GOT3 (cell line): ENCODE measurements at places on chromosomes 5 and 9.

DNA sequence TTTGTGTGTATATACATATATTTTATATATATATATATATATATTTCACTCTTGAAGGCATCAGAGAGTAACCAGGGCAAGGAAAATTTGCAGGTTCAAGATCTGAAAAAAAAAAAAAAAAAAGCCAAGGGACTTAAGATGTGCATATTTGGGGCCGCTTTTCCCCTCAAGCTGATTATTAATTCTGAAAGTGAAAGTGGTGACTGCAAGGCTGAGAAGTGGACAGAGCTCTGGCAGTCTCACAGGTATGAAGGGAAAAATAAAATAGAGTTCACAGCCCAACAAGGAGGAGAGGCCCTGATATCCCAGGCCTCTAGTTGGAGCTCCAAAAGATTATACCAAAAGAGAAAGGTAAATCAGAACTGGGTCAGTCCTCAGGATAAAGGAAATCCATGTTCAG lies 234.4 kb upstream of the GAS1 start:
- no peak for DNase-seq

DNA sequence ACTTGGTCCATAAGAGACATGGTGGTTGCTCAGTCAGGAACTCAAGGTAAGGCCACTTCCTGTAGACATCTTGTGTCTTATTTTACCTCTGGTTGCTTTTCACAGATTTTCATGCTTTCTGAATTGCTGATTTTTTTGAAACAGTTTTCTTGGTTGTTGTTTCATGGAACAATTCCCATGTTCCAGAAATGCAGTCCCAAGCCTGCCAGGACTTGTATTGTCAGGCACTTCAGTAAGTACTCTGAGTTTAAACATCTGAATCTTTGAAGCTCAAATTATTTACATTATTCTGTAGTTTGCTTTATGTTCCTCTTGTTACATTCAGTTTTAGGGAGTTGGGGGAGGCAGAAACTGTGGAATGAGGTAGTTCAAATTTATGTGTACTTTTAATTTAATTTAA lies 290.2 kb downstream of the DMRT2 start:
- DNase-seq, result no peak

DNA sequence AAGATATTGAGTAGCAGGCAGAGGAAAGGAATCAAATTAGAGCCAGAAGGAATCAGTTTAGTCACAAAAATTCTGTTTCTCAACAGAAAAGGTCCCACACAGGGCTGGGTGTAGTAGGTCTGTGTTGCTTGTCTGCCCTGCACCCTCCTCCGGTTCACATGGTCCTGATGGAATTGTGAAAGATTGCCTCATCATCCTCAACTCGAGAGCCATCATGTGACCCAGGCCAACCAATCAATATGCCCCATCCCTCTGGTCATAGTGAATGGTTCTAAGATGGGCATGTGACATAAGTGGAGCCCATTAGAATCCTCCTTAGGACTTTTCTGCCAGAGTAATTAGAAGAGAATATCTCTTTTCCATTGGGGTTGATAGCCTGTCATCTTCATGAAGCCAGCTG lies 56.7 kb upstream of the RAD23B start:
- no peak for DNase-seq

GRCh38 chr5:127400539-127400938 lies 109.9 kb downstream of the MEGF10 start:
- no peak for DNase-seq

DNA sequence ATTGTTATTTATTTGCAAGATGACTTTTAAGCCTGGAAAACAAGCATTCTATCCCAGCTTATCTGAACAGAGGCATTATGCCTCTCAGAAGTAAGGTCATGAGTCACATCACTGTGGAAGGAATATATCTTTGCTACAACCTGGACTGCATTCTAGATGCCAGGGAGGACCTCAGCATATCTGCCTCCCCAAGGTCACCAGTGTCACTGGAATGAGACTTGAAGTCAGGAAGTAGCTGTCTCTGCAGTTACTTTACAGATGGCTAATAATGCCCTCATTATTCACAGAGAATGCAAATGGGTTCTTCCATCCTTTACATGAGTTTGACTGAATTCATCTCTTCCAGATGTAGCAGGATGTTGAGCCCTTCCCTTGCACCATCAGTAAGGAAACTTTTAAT lies 4.4 kb upstream of the FAM13B start:
- no peak for DNase-seq

GRCh38 chr5:151451626-151452520 lies 4.5 kb downstream of the SLC36A1 start:
- DNase-seq, result no peak

DNA sequence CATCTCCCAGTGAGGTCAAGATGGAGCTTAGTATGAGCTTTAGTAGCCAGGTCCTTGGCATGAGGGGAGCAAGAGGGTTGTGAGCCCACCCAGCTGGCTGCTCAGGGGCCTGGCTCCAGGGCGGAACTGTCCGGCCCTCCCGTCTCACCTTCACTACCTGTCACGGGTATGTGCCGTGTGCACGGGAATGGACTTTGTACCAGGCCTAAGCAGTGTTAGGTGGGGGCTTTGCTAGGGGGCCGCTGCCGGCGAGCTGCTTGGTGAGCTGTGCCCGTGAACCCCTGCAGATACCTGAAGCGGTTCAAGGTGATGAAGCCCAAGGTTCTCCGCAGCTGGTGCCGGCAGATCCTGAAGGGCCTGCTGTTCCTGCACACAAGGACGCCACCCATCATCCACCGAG lies 46.7 kb downstream of the WNK2 start:
- no peak for DNase-seq

GRCh38 chr5:20476016-20476415 lies 488.0 kb upstream of the CDH18 start:
- no peak for DNase-seq

GRCh38 chr5:40607202-40607601 lies 72.5 kb upstream of the PTGER4 start:
- DNase-seq, result no peak

GRCh38 chr5:41906151-41906550 lies 2.0 kb downstream of the RIMOC1 start:
- no peak for DNase-seq

DNA sequence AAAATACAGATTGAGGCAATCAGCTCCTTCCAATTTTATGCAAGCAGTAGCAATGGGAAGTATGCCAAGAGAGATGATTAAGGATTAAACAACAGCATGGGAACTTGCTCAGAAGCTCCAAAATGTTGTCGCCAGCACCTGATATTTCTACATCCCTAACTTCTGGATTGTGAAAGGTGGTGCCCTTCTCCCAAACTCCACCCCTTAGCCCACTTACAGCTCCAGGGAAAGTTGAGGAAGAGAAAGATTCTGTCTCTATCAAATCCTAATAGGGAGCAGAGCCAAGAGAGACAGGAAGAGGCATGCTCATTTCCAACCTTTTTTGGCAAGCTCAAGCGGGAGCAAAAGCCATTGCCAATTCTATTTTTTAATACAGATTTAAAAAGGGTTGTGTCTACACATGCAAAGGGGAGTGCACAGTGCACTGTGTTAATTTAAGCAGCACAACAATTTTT lies 92.4 kb upstream of the NR3C1 start:
- DNase-seq, result no peak

- no peak for DNase-seq
Measured at GRCh38 chr9:4793459-4794395, 983 bp downstream of the RCL1 start.

DNA sequence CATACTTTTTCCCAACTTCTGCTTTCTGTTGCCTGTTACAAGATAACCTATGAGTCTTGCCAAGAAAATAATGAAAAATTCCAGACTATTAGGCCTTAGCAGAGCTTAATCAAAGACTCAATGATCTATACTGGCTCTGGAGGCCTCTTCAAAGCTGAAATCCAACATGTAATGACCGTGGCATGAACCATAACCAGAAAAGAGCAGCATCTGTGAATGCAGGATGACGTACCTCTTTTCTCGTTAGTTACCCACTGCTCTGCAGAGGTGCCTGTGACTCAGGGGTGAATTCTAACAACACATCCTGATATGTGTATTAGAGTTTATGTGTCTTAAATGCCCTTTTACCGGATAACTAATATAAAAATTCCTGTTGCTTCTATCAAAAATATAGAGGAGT lies 645.4 kb downstream of the PRELID2 start:
- DNase-seq, result no peak

GRCh38 chr5:157366741-157367674 lies 93.0 kb upstream of the NIPAL4 start:
- no peak for DNase-seq

DNA sequence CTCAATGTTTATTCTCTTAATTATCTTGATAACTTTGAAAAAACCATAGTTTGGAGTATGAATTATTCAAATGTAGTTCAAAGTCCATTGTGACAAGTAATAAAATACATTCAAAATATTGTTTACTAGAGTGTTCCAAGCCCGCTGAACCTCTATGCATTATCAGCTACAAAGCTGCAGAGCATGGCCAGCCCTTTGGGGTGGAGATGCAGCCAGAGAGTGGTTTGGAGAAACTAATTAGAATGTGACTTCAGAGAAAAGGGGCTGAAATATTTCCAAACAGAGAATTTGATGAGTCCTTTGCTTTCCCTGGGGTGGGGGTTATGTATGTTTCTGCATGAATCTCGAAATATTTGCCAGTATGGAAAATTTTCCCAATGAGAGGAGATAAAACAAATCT lies 211.3 kb downstream of the NTRK2 start:
- no peak for DNase-seq

DNA sequence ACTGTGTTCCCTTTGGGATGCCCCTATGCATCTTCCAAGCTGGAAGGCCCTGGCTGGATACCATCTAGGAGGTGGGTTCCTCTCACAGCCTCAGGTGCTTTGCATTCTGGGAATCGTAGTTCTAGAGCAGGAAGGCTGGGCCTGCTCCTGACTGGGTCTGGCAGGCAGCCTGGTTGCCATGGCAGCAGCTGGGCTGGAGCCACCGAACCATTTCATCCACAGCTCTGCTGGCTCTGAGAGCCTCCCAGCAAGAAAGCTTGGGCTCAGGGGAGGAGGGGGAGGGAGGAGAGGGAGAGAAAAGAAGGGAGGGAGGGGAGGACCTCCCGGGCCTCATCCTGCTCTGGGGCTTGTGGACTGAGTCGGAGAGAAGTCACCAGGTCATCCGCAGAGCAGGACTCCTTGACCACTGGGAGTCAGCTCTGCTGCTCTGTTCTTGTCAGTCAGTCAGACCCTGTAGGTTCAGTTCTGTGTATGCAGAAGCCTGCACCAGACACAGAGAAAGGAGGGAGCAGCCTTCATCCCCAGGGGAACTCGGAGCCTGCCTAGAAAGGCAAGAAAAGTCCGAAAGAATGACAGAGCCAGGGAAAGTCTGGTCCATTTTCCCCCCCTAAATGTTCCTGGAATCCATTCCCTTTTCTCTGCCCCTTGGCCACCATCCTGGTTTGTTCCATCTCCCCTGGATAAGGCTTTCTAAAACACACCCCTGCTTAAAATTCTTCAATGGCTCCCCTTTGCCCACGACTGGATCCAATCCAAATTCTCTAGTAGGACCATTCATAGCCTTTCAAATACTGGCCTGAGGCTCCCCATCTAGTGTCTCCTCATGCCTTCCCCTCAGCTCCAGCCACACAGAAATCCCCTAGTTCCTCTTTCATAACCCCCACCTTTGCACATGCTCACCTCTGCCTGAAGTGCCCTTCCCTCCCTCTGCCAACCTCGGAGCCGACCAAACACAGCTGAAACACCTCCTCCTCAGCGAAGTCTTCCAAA lies 65.4 kb upstream of the ARAP3 start:
- no peak for DNase-seq

DNA sequence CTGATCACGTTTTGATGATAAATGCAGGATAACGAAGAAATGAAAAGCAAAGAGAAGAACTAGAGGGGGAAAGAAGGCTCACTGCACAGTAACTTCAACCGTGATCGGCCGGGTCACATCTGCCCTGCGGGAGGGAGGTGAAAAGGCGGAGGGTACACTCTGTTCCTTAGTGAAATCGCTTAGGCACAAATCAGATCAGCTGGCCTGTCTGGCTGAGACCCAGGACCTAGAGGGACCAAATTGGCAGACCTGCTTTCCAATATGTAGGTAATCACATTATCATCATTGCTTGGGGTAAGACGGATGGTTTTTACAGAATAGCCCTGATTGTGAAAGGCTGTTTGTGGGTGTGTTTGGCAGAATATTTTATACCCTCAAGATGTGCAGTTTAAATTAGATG lies 82.2 kb downstream of the SLC28A3 start:
- no peak for DNase-seq

GRCh38 chr5:9245071-9245470 lies 300.8 kb downstream of the SEMA5A start:
- no peak for DNase-seq

- DNase-seq, result no peak
Measured at GRCh38 chr9:77561331-77562018, 86.6 kb downstream of the GNA14 start.

DNA sequence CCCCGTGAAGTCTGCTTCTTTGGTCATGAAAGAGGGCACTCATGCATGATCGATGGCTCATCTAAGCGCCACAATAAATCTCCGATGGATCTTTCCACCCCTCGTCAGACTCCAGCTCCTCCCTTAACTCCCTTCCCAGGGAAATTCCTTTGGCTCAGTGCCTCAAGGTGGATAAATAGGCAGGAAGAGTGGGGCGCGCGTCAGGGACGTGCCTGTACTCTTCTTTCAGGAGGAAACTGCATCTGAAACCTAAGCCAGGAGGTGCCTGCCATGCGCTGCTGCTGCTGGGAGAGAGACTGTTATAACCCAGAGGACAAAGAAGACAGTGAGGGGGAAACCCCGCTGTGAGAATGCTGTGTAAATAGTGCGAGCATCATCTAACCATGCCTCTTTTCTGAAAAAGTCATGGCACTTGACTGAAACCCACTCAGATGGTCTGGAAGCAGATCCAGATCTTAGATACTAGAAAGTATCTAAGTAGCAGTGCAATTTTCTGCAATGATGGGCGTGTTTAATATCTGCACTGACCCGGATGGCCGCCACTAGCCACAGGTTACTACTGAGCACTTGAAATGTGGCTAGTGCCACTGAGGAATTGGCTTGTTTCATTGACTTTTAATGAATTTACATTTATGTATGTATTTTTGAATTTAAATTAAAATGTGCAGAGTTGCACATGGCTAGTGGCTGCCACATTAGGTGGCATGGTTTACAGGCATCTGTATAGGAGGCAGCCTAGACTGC lies 120.3 kb upstream of the BASP1 start:
- no peak for DNase-seq

DNA sequence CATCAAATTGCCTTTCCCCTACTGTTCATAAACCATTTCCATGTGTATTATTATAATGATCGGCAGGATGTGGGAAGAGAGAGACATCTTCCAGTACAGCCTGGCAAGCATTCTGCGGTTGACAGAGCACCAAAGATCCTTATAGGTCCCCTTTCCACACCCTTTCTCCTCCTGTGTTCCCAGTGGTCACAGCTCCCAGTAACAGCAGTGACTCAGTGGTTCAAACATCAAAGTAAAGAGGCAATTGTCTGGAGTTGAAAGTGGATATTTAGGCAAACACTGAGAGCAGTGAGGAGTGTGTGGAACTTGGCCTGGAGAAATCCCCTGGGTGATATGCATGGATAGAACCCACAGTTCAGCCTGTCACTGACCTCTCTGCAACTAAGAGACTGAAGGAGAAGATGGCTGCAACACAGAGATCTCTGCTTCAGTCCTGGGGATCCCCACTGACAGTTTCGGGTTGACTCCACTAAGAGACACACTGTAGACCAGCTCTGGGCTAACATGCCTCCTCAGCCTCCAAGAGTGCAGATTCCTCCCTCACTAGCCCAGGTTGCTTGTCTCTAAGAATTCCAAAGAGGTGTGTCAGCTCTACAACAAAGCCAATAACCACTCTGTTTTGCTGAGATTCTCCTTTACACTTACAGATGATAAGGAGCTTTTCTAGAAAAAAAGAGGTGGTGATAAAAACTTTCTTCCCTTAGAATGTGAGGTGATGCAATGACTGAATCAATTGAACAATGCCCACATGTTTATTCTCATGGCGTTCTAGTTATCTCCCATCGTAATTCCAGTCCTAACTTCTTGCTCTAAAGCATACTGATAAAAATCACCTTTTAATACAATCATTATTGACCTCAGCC lies 94.4 kb upstream of the IL6ST start:
- no peak for DNase-seq
